ENCODE measurements at places on chromosomes 3 and 15.
A peak's percentile ranks its signal among the peaks of the same experiment; 100 is the strongest.

DNA sequence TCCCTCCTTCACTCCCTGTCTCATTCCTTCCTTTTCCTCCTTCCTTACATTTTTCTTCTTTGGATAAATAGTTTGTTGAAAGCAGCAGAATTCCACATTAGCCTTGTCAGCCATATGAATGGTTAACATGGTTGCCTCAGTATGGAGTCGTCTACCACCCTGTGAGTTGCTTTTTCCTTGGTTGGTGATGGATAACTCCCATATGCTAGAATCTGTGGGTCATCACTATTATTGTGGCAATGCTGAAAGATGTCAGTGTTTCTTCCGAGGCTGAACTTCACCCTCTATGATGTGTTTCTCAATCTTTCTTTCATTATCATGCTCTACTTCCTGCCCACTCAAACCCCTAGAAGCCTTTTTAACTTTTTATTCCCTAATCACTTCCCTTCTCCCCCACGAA lies 481.8 kb upstream of the KCNMB2 start:
- no peak for DNase-seq

DNA sequence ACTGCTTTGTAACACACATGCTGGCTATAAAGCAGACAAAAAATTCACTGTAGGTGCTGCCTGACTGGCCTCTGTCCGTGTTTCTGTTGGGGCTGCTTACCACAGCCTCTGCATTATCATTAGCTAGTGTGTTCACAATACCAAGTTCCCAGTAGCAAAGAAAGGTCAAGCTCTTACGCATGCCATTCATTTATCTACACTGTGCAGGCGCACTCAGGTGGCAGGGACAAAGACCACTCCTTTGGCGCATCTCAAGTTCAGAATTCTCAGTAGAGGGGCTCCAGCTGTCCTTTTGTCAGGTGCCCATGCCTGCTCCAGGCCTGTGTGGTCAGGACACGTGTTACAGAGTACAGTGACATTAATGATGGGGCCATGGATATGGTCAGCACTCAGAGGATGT lies 22.3 kb downstream of the MLH1 start:
- no peak for DNase-seq

DNA sequence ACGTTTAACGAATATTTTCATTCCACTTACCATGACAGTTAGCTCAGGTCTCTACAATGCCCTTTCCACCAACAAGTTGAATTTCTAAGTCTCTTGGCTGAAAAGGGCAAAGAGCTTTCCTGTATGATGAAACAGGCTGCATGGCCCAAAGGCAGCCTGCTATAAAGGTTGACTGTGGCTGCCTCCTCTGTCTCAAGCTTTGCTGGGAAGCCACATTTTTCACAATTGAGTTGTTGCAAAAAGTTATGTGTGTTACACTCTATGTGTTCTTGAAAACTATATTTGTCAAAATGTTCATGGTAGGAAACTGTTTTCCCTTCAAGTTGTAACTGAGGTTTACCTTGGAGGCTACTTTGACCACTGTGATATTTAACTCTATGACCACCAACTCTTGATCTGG lies 49.5 kb downstream of the DZIP1L start:
- DNase-seq: no peak

- no peak for DNase-seq
Observed at GRCh38 chr3:84175449-84175848, 783.3 kb upstream of the CADM2 start.

- no peak for DNase-seq
Observed at GRCh38 chr15:65969865-65970816, 100.8 kb downstream of the RAB11A start.

DNA sequence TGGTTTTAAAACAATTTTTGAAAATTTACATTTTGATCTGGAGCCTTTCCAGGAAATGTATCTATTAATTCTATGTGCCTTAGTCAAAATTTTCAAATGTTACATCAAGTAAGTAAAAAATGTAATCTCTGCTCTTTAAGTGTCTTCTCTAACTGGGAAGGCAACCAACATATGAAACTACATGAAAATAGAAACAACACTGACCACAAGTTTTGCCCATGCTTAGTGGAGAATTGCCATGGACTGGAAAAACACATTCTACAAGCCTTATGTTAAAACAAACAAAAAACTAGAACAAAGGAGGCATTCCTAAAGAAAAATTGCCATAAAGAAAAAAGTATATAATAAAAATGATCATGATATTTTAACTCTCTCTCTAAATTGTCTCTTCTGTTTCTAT lies 75.9 kb upstream of the SPRED1 start:
- DNase-seq: no peak

GRCh38 chr3:136932523-136932922 lies 25.3 kb upstream of the IL20RB start:
- no peak for DNase-seq

GRCh38 chr3:110236976-110237610 lies 834.5 kb upstream of the NECTIN3 start:
- no peak for DNase-seq

DNA sequence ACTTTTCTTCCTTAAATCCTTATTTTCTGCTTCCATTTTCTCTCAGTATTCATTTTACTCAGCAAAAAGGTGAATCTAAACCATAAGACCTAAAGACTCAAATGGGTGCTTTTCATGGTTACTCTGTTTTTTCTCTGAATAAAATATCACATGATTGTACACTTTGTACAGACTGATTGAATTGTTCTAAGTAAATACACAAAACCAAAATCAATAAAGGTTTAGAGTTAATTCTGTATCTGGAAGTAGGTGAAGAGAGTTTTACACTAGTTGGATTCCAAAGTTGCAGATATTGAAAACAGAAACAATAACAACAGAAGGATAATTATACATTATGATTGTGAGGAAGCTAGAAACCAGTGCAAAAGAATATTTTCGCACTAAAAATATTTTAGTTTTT lies 546.2 kb downstream of the TUSC7 start:
- no peak for DNase-seq

DNA sequence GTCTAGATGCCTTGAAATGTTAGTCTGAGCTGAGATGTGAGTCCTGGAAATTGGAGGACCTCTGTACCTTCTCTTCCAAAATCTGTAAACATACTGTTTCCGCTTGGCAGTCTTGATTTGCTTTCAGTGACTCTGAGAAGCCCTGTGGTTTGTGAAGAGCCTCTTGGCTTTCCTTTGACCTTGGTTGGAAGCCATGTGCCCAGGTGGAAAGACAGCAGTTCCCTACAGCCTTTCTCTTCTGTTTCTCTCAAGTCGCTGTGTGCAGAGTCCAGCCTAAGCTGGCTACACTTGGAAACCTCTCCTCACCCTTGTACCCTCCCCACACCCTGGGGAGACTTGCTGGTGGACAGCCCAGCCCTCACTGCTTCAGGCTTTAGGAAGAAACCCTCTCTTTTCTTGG lies 129.8 kb upstream of the CTDSPL start:
- no peak for DNase-seq

DNA sequence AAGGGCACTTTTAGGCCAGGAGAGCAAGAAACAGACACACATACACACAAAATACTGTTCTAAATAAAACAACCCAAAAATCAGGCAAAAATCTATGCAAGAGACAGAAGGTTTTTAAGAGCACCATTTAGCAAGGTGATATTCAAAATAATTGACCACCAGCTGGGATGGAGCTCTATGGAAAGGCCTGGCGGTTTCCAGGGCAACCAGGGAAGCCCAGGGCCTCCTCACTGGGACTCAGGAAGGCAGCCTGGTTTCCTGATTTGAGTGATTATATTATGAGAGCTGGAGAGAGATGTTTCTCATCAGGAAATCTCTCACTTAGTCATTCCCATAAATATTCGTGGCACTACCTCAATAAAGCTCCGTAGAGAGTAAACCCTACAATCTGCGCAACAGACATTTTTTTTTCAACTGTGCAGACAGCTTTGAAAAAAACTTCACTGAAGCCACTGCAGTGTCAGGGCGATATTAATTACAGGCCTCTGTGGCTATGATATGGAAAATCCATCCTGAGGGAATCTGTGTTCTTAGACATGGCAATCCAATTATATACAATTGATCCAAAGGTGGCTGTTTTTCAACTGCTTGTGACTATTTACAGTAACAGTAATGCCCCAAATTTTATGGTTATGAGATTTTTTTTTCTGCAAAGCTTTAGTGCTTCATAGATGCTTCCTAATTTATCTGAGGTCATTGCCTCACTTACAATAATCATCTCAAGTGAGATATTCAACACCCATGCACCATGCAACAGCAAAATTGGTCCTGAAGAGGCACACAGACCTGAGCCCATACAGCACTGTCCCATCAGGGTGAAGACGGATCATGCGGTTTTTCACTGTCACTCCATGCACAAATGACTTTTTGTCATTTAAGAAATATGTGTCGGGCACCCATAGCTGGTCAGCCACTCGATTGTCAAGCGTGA lies 152.1 kb downstream of the GABRB3 start:
- DNase-seq: no peak

- no peak for DNase-seq
Observed at GRCh38 chr3:31197941-31198340, 303.5 kb upstream of the GADL1 start.

DNA sequence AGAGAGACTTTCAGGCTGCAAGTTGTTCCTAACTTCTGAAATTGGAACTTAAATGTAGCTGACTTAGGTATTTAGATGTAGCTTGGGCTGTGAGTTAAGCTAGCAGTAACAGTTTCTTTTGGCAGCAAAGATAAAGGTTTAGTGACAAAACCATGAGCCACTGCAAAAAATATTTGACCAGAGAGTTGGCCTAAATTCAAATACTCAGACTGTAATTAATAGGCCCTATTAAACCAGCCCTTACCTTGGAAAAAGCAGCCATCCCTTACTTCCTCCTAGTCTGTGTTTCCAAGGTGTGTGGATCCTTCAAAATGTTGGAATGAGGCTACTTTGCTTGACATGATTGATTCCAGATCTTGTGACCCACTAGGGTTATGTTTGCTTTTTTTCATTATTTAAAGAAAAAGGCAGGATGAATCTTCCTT lies 8.2 kb downstream of the TPM1 start:
- DNase-seq: no peak

DNA sequence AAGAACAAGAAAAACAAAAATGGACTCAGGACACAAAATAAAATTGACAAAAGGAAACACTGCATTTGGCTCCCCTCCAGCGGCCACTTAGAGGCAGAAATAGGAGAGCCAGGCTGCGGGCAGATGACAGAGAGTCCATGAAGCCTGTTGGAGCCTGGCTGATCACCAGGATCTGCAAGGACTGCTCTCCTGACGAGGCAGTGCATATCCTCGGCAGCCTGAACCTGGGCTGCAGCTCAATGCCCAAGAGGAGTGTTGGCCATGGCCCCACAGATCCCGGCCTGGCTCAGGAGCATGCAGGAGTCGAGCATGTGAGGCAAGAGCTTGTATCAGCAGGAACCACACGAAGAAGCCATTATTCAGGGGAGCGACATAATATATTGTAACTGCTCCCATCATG lies 199.8 kb downstream of the STT3B start:
- DNase-seq: peak; percentile 61

DNA sequence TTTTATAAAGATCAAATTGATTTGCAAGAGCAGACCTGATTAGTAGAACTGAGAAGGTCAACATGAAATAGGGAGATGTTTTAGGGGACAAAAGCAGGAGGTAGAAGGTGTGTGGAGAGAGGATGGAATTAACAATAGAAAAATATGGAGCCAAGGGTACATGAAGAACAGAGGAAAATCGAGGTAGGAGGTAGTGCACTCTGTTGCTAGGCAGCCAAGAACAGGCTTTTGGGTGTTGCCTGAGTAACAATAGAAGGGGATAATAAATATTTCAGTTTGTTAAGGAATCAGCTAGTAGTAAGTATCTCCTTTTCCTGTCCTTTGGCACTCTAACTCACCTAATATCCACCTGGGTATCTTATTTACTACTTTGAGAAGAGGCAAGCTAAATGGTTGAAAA lies 9.2 kb downstream of the SPESP1 start:
- DNase-seq: no peak

DNA sequence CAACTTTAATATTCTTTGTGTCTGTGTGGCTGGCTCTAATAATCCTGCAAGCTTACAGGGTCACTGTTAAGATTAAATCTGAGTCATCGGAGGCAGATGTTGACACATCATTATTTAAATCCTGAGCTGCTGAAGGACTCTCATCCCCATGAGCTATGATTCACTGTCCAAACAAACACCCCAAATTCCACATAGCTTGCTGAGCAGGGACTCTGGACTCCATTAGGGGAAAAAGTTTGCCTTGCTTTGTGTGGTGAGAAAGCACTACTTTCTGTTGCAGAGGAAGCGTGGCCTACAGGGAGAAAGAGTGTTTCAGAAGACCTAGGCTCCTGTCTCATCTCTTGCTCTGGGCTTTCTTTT lies 213.7 kb downstream of the PDCD6IP start:
- DNase-seq: peak; percentile 7
